ENCODE measurements at places on chromosomes 13 and 19.

DNA sequence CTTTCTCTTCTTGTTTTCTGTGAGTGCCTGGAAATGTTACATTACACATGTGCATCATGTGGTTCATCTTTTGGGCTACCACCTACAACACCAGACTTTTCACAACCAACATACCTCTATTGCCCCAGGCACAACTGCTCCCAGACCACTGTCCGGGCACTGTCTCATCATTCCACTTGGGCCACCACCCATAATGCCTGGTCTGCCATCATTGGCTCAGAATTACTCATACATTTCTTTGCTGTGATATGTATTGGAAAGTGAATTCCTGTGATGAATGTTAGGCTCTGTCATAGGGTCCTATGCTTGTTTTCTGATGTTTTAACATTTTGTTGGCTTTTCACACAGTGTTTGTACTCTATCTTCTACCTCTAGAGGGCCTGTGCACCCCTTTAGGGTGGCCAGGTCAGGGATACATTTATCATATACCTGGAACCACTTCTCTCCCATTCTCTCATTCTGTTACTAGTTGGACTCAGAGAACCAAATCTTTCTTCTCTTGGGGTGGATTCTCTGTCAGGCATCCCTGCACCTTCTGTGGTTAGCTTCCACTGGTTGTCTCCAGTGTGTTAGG, 172.8 kb downstream of the NHLRC3 start:
- DNase-seq: no peak

- DNase-seq: no peak
These were observed 11.7 kb upstream of the ZNF813 start for GRCh38 chr19:53455828-53456227.

GRCh38 chr13:108193806-108194205, 21.5 kb downstream of the LIG4 start:
- DNase-seq: no peak

GRCh38 chr13:46660416-46660815, 107.4 kb downstream of the LRCH1 start:
- DNase-seq: no peak

- DNase-seq: no peak
These were observed 85.8 kb upstream of the UBL3 start for GRCh38 chr13:29936051-29936813.

GRCh38 chr13:43124490-43124889, 101.1 kb downstream of the DNAJC15 start:
- no peak for DNase-seq

DNA sequence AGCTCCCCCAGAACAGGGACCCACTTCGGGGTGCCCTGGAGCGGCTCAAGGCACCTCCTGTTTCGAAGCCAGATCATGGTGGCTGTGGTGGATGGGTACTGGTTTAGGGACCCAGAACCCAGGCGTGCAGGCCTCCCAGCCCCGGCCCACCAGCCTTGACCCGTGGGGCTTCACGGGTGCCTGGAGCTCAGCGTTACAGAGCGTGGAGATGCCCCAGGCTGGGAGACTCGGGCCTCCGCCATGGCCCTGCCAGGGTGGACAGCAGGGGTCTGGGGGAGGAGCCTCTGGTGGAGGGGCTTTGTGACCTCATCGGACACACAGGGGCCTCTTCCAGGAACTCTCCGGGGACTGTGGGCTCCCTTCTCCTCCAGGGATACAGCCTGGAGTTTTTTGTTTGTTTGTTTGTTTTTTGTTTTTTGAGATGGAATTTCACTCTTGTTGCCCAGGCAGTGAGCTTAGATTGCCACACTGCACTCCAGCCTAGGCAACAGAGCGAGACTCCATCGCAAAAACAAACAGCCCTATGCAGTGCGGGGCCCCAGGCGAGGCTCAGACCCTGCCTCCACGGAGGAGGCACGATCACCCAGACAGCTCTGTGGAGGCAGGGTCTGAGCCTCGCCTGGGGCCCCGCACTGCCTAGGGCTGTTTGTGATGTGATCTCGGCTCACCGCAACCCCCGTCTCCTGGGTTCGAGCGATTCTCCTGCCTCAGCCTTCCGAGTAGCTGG, at the start of gene GARIN5B:
TSS of gene GARIN5B (minus strand) at position 271 of the 727 bp plus-strand sequence. CDS start at position 77, 194 bp downstream.
- no peak for DNase-seq

GRCh38 chr19:40056505-40056904, 474 bp upstream of the ZNF780B start:
- no peak for DNase-seq
